ENCODE measurements at places on chromosomes 4 and X. TPM values are rescaled to one million over a fixed set of nuclear protein-coding genes. Genes with fewer than 3 reads are reported as not detected.
A peak's percentile ranks its signal among the peaks of the same experiment; 100 is the strongest.

PDLIM5 gene
- 27.1 TPM for total RNA-seq

GRCh38 chrX:103274284-103274683, 2.3 kb downstream of the TCEAL5 start:
- DNase-seq = no peak

ANKRD37 gene
- total RNA-seq = 25.1 TPM

GRCh38 chr4:101114936-101115372, 232.4 kb downstream of the PPP3CA start:
- DNase-seq = no peak

DNA sequence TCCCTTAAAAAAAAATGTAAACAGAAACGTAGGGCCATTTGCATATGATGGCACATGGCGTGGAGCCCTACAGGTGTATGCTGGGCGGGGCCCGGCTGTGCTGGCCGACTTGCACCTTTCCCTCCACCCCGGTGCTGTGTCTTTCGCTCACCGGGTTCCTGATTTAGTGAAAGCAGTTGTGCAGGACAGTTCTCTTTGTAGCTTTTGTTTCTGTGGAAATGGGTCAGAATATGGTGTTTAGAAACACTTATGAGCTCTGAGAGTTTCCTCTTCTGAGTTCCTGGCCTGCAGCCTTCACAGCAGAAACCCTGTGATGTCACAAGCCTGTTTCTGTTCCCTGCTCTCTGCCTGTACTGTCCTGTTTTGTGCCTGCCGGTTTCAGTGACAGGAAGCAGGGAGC, 22.5 kb upstream of the MSANTD1 start:
- DNase-seq = no peak

- DNase-seq = no peak
Measured at GRCh38 chr4:94673961-94674360, 83.8 kb upstream of the BMPR1B start.

- no peak for DNase-seq
Measured at GRCh38 chr4:4640692-4641091, 98.8 kb upstream of the STX18 start.

GRCh38 chrX:71492231-71493065, 40.5 kb upstream of the OGT start:
- peak; percentile 0 for DNase-seq

GRCh38 chrX:39418731-39419638, 617.7 kb downstream of the MID1IP1 start:
- no peak for DNase-seq

GRCh38 chr4:40976343-40976742, 226.6 kb downstream of the NSUN7 start:
- DNase-seq = no peak

- peak; percentile 3 for DNase-seq
Measured at GRCh38 chrX:10015723-10016518, 48.8 kb downstream of the CLDN34 start.

GRCh38 chr4:86330961-86331742, 28.7 kb downstream of the MAPK10 start:
- DNase-seq = no peak

GRCh38 chrX:71510161-71510560, 22.7 kb upstream of the OGT start:
- no peak for DNase-seq

Data from occipital lobe (tissue), 3 donors.